ENCODE measurements at places on chromosomes 4 and X.

GRCh38 chr4:176464748-176465147 lies 145.0 kb downstream of the SPCS3 start:
- no peak for DNase-seq

DNA sequence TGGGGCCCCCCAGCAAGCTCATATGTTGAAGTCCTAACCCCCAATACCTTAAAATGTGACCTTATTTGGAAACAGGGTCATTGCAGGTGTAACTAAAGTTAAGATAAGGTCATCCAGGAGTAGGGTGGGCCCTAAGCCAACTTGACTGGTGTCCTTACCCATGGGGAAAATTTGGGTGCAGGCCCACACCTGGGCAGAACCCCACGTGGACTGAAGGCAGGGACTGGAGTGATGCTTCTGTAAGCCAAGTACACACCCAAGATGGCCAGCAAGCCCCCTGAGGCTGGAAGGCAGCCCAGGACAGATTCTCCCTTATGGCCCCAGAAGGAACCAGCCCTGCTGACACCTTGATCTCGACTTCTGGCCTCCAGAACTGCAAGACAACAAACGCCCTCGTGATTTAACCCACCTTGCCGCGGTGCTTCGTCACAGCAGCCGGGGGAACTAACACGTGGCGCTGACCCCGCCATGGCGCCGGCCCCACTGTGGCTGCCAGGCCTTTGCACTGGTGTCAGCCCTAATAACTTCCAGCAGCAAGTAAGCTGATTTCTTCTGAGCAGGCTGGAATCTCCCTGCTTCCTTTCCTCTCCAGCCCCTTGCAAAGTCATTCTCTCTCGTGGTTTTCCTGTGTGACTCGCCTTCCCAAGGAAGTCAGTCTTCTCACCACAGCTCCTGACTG lies 23.2 kb upstream of the MXD4 start:
- DNase-seq, result no peak

DNA sequence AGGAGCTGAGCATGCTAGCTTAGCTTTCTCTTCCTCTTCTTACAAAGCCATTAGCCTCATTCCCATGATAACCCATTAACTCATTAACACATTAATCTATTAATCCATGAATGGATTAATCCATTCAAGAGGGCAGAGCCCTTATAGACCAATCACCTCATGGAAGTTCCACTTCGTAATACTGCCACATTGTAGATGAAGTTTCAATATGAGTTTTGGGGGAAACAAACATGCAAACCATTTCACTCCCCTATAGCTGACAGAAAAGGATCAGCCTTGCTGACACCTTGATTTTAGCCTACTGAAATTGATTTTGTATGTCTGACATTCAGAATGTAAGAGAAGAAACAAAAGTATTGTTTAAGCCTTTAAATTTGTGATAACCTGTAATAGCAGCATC lies 251.8 kb upstream of the GALNTL6 start:
- no peak for DNase-seq

DNA sequence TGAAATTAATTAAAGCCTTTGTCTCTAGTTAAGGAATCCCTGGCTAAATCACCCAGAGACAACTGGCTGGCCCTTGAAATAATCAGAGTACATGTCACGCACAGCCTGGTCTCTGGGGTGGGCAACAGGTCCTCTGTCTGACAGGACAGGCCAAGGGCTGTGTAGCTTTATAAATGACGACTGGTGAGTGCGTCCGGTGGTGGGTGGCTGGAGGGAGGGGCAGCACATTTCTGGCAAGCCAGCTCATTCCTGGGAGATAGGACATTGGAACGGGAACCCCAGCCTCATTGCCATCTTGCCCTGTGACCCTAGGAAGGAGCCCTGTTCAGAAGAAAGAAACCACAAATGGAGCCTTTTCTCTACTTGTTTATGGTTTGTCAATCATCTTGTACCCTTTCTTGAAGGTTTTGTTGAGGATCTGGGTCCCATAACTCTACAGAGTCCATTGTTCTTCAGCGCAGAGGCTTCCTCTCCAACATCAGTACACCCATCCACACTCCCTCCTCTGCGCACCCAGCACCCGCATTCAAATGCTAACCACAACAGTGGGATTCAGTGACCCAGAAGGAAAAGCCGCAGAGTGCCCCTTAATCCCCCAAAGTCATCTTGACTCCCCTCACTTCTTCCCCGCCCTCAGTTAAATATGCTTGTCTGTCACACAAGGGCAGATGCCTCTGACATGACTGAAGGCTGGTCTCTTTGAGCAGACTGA lies 368.1 kb downstream of the UNC5C start:
- no peak for DNase-seq

- no peak for DNase-seq
These were observed 80.9 kb upstream of the MSANTD1 start for GRCh38 chr4:3168029-3168428.

DNA sequence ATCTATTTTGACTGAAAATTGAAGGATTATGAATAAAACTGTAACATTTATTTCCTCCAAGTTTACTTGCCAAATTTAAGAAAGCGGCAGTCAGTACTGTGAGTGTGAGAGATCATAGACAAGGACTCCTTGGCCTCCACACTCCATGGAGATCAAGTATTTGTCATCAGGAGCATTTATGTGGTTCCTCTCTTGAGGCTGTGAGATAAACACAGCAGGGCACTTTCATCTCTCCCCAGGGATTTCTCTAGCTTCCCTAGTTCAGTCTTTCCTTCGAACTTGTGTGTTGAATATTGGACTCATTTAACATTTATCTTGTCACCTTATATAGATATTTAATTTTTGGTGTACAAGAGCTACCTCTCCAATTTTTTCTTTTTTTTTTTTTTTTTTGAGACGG lies 40.8 kb downstream of the PDE5A start:
- DNase-seq, result no peak

- DNase-seq, result no peak
These were observed 12.9 kb upstream of the BMPR1B start for GRCh38 chr4:94744850-94745249.

- DNase-seq, result no peak
These were observed 11.4 kb downstream of the IL9R start for GRCh38 chrX:156008915-156009314.

DNA sequence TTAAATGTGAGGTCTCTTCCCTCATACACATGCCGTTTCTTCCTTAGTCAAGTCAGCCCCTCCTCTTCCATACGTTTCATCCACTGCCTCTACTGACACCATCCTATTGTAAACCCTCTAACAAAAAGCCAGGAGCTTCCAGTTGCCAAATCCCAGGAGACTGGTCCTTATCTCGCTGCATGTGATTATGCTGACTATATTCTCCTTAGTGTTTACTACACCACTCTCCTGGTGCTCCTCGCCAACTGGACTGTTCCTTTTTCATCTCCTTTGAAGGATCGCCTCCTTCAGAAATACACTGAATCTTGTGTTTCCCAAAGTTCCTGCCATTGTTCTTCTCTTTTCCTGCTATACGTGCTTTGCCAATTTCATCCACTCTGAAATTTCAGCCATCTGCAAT lies 27.7 kb downstream of the MAML3 start:
- no peak for DNase-seq

- DNase-seq, result no peak
These were observed 115.5 kb downstream of the EFHC2 start for GRCh38 chrX:44227991-44228390.

- DNase-seq, result no peak
These were observed 108.7 kb upstream of the PLS3 start for GRCh38 chrX:115452251-115452650.

GRCh38 chrX:112851806-112852205 lies 11.2 kb upstream of the AMOT start:
- DNase-seq, result no peak

- no peak for DNase-seq
These were observed 343.3 kb upstream of the FRG1 start for GRCh38 chr4:189597341-189597740.

GRCh38 chr4:149048451-149049143 lies 606.4 kb upstream of the NR3C2 start:
- DNase-seq, result no peak

DNA sequence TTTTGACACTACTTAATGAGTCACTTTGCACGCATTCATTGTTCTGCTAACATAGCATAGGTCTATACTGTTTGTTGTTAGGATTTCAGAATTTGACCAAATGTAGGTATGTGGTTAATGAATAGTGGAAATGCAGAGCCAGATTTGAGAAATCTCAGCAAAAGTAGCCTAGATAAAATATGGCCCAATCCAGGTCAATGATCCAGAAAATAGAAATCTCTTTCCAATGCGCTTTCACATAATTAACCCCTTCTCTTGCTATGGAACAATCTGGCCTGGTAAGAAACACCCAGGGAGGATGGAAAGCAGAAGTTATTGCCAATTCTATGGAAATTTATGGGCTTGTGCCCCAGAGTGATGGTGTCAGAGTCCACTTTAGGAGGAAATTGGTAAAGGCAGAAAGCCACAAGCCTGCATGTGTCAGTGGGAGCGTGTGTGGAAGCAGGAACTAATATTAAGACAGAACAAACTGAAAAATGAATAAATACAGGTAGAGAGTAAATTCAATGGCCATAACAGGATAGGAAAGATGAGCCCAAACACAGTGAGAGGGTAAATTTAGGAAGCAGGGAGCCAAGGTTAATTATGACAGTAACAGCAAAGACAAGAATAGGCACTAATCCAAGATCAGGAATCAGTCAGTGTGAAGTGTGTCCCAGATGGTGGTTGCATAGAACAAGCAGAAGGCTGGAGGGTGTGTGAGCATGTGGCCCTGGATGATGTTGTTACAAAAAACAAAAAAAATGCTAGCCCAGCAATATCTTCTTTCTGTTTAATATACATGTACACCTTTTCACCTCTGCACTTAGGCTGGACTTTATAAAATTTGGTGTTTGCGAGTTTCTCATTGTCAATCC lies 102.9 kb downstream of the SYTL5 start:
- no peak for DNase-seq

DNA sequence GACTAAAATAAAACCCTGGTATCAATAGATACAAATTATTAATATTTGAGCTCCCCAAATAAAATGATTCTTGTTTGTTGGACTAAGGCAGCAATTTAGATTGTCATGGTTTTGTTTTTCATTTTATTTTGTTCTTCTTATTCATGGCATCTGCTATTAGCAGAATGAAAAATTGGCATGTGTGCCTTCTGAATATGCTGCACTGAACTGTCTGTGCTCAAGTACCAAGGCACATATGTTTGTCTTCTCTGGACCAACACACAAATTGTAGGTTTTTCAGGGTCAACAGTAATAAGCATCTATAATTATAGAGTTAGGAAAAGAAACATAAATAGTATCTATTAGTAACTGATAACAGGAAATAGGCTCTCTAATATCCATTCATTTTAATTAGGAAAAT lies 121.1 kb downstream of the BANK1 start:
- DNase-seq, result no peak

DNA sequence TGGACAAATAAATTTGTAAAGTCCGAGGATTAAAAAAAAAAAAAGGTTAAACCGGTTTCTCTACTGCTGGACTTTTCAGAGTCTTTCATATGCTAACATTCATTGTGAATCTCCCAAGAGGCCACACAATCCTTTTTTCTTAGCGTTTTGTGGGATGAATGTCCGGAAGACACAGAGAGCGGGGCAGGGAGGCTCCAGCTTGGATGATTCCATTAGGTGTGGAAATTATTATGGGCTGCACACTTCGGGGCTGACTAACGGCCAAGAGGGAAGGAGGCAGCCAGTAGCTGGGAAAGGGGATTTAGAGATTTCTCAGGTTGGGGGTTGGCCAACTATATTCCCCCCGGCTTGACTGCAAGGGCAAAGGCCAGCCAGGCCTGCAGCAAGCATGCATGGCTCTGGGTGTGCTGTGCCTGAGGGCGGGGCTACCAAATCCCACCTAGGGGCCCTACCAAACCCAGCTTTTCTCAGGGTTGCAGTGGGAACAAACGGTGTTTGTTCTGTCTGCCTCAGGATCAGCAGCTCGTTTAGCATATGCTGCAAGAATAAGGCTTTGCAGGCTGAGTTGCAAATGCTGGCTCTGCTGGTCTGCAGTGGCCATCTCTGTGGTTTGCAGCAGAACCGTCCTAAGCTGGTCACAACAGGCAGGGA lies 28.6 kb downstream of the NYX start:
- DNase-seq, result no peak
